ENCODE measurements at places on chromosomes 2 and 18.

DNA sequence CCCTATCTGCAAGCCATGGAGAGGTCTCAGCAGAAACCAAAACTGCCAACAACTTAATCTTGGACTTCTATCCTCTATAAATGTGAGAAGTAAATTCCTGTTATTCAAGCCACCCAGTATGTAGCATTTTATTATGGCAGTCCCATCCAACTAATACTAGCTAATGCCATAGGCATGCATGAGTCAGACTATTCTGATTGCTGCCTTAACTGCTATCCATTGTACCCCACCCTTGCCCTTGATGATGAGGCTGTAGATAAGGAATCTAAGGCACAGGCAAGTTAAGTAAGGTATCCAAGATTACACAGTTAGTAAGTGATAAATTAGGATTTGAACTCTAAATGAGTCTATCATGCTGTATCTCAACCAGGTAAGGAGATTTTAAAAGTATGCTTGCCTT lies 223.0 kb downstream of the UBE2E3 start:
- DNase-seq: no peak

- DNase-seq: no peak
Measured at GRCh38 chr2:105052773-105053172, 14.9 kb downstream of the MRPS9 start.

DNA sequence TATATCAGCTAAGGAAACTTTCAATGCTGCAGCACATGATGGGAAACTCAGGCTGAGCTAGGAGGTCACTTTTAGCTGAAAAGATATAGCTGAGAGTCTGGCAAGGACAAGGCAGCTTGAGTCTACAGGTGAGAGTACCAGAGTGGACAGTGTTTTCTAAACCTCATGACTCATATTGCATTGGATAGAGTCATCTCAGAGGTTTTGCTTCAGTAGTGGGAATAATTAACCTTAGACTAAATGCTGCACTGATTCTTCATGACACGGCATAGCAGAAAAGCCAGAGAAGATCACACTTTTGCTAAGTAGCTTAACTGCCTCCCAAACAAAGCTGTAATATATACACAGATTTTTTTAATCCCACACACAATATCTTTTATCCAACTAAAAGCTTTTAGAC lies 865.0 kb upstream of the CDH2 start:
- no peak for DNase-seq

- DNase-seq: no peak
Measured at GRCh38 chr2:113075030-113075429, 7.3 kb downstream of the IL1F10 start.

DNA sequence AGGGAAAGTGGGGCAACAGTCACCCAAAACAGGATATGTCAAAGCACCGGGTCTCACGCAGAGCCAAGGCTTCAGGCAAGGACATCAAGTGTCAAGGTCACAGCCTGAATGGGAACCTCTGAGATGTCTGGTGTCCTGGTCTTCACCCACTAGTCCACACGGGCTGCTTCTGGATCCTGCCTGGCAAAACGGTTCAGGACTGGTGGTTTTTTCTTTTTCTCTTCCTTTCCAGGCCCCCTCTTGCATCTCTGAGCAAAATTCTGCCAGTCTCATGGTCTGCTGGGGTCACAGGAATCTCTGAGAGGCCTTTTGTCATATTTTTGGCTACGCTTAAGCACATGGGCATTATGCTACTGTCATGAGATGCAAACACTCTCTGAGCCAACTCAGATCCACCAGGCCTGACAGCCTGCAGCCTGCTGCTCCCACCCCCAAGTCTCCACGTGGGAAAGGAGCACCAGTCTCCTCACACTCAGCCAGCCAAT lies 518.2 kb upstream of the ZEB2 start:
- no peak for DNase-seq

DNA sequence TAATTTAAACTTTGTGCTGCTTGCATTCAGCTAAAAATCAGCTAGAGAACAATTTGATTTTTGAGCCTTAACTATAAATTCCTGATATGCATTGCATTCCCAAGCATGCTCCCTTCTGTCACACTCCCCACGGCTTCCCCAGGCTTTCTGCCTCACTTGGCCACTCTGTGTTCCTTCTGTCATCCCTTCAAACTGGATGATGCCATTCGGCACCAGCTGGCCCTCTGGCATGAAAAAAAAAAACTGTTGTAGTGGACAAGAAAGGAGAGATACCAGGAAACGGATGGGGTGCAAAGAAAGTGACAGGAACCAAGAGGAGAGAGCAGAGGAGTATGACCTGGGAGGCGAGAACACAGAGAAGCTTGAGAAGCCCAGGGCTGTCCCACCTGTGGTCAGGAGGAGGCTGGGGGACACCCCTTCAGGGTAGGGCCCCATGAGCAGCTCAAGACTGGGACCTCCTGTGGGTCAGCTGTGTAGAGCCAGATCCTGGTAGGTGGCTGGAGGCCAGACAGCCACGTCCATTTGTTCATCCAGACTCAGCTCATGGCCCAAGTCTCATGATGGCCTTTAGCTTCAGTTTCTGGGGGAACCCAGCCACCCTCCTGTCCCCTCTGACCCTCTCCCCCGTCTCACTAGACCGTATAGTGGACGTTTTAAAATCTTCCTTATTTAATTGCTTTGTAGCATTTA lies 211.8 kb downstream of the GBX2 start:
- DNase-seq: no peak

GRCh38 chr18:56574861-56575260 lies 63.5 kb downstream of the TXNL1 start:
- peak; percentile 48 for DNase-seq

GRCh38 chr2:77839102-77839501 lies 316.9 kb upstream of the LRRTM4 start:
- DNase-seq: peak; percentile 5

GRCh38 chr2:180246268-180246667 lies 239.2 kb upstream of the CWC22 start:
- DNase-seq: no peak

- no peak for DNase-seq
Measured at GRCh38 chr2:120576509-120577474, 158.9 kb upstream of the GLI2 start.

GRCh38 chr2:186325827-186326535 lies 160.1 kb upstream of the ZC3H15 start:
- DNase-seq: no peak

GRCh38 chr2:40028792-40029488 lies 249.9 kb upstream of the THUMPD2 start:
- no peak for DNase-seq

DNA sequence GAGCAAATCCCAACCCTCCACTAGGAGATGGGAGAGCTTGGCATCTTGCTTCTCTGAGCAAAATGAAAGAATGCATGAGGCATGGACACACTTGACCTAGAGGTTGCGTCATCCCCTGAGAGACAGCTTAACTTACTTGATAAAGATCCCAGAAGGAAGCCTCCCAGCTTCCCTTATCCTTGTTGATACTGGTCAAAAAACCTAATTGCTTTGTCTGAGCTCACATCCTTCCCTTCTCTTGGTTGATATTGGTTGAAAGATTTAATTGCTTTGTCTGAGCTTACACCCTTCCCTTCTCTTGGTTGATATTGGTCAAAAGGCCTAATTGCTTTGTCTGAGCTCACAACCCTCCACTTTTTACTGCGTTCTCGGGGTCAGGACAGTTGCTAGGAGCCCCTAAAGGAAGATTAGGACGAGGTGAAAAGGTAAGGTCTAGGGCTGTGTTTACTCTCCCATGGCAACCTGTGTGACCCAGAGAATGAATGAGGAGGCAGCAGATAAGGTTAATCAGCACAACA lies 12.2 kb upstream of the BOD1L2 start:
- no peak for DNase-seq

DNA sequence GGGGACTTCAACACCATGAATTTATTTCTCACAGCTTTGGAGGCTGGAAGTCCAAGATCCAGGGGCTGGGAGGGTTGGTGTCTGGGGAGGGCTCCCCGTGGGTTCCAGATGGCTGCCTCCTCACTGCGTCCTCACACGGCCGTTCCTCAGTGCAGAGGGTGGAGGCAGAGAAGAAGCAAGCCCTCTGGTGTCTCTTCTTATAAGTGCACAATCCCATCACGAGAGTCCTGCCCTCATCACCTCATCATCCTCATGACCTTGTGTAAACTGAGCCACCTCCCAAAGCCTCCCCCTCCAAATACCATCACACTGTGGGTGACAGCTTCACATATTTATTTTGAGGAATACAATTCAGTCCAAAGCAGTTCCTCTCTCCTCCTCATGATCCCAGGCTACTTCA lies 26.3 kb downstream of the TMEM163 start:
- DNase-seq: no peak

- peak; percentile 84 for DNase-seq
Measured at GRCh38 chr18:712401-713134, at the start of gene ENOSF1. TSS of gene ENOSF1 (minus strand) at chr18:712630. CDS start at chr18:712587, 43 bp downstream.

GRCh38 chr2:74011246-74011645 lies 26.5 kb downstream of the TET3 start:
- no peak for DNase-seq

GRCh38 chr2:9235147-9236044 lies 28.8 kb downstream of the ASAP2 start:
- DNase-seq: peak; percentile 91

GRCh38 chr2:119063177-119063576 lies 95.4 kb downstream of the C1QL2 start:
- no peak for DNase-seq

DNA sequence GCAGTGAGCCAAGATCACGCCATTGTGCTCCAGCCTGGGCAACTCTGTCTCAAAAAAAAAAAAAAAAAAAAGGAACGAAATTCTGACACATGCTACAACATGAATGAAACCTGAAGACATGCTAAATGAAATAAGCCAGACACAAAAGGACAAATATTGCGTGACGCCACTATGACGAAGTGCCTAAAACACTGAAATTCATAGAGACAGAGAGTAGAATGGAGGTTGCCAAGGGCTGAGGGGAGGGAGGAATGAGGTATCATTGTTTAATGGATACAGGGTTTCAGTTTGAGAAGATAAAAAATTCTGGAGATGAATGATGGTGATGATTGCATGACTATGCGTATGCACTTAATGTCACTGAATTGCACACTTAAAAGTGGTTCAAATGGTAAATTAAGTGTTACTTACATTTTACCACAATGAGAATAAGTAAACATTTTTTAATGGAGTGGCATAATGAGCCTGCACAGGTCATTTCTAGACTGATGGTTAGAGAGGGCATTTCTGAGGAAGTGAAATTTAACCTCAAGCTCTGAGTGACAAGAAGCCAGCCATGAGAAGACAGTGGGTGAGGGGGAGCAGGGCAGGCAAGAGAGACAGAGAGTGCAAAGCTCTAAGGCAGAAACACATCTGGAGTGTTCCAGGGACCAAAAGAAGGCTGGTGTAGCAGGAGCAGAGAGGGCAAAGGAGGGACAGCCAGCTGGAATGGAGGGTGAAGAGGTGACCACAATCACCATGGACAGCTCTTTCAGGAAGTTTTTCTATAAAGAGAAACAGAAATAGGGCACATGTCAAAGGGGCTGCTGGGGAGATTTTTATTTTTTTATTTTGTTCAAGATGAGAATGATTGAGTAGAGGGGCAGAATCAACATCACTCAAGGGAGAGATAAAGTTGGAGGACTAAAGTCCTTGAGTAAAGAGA lies 20.6 kb upstream of the EXOC6B start:
- no peak for DNase-seq

DNA sequence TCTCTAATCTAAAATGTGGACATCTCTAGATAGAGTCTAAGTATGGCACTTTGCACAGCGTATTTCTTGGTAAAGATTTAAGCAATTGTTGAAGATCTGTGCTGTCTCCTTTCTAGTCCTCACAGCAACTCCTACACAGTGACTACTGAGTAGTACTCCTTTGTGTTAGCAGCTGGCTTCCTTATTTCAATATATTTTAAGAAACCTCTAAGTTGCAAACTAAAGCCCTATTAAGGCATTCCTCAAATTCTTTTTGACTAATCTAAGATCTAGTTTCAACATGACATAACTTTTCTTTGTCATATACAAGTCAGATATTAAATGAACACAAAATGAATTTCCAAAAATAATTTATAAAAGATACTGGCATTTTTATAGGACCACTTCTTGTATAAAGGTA lies 121.8 kb upstream of the DNAJC10 start:
- DNase-seq: no peak

- no peak for DNase-seq
Measured at GRCh38 chr18:25661831-25662230, 309.9 kb upstream of the ZNF521 start.

DNA sequence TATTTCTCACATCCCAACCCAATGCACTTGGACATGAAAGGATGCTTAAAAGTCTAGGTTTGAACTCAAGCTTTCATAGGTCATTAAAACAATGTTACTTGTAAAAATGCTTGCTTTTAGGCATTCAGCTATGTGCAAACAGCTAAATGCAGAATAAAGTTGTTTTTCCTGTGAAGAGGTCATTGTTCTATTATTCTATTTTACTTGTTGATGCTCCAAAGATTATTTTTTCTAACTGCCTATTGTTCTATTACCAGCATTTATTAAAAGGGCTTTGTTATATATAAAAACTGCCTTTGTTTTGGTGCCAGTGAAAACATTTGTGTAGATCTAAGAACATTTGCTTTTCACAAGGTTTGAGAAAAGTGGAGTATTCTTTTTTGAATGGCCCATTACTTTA lies 49.4 kb downstream of the TMEM178A start:
- no peak for DNase-seq

DNA sequence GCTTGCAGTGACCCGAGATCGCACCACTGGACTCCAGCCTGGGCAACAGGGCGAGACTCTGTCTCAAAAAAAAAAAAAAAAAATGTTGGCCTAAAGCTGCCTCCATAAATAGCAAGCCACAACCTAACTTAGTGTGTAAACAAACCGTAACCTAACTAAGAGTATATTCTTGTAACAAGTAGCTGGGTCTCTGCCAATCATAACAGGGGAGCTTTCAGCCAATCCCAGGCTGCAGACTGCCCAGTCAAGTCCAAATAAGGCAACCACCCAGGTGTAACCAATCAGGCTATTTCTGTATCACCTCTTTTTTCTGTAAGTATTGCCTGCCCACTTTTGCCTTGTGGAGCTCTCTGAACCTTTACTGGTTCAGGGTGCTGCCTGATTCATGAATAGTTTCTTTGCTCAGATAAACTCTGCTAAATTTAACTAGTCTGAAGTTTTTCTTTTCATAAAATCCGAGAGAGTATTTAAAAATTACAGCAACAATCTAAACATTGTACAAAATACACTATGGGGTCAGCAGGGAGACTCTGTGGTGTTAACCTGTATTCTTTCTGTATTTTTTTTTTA lies 4.5 kb downstream of the PSTPIP2 start:
- DNase-seq: no peak

GRCh38 chr2:56239437-56239836 lies 55.6 kb downstream of the CCDC85A start:
- DNase-seq: no peak

GRCh38 chr2:127690696-127691095 lies 10.6 kb upstream of the SFT2D3 start:
- no peak for DNase-seq

DNA sequence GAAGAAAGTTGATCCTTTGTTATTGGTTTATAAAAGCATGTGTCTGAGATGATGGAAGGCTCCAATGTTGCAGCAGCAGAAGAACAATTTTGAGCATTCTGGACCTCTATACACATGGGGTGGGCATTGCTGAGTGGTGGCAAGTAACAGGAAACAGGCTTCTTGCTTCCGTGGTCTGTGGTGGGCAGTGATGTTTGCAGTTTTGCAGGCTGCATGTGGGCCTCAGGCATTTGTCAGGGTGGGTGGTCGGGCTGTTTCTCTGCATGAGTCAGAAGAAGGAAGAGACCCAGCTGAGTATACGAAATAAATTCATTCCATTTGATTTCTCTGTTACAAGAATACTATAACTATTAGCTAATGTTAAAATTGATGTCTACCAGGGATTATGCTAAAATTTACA lies 239.5 kb upstream of the COL3A1 start:
- no peak for DNase-seq
